ENCODE measurements at places on chromosomes 16 and 17.

DNA sequence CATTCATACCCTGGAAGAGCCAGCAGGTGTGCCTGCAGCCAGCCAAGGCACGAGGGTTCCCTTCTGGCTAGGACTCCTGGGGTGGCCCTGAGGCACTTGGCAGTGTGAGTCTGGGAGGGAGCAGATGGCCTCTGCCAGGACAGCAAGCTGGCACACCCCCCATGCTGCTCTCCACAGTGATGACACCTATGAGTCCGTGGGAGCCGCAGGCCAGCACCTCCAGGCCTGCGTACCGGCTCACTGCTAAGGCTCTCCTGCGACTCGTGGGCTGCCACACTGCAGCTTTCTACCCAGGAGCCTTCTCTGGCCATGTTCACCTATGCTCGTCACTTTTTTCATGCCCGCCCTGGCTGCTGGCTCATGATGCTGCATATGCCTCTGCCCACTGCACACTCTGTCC, 68.1 kb downstream of the NDEL1 start:
- DNase-seq, result no peak

DNA sequence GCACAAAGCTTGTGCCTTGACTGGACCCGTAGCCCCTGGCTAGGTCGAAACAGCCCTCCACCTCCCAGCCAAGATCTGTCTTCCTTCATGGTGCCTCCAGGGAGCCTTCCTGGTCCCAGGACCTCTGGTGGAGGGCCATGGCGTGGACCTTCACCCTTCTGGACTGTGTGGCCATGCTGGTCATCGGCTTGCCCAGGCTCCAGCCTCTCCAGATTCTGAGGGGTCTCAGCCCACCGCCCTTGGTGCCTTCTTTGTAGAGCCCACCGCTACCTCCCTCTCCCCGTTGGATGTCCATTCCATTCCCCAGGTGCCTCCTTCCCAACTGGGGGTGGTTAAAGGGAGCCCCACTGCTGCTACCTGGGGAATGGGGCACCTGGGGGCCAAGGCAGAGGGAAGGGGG, 3.5 kb downstream of the CTRL start:
- no peak for DNase-seq

GRCh38 chr17:6713918-6714271, 726 bp upstream of the SLC13A5 start:
- DNase-seq, result no peak

GRCh38 chr17:75738218-75738802, 17.1 kb downstream of the ITGB4 start:
- no peak for DNase-seq

DNA sequence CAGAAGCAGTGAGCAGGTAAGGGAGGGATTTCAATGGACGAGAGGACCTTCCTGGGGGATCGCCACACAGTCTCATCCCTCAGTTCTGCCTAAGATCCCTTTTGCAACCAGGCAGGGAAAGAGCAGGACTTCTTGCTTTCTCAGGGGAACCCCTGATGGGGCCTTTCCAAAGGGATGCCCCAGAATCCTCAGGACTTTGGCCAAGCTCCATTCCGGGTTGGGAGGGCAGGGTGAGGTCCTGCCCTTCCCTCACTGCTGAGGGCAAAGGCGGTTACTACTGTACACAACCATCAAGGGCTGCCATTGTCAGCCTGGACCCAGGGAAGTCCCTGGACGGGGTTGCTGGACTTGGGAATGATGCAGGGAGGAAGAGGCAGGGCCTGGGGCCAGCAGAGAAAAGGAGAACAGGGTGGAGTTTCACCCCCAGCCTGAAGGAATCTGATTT, 9.7 kb downstream of the PRR29 start:
- DNase-seq, result no peak

DNA sequence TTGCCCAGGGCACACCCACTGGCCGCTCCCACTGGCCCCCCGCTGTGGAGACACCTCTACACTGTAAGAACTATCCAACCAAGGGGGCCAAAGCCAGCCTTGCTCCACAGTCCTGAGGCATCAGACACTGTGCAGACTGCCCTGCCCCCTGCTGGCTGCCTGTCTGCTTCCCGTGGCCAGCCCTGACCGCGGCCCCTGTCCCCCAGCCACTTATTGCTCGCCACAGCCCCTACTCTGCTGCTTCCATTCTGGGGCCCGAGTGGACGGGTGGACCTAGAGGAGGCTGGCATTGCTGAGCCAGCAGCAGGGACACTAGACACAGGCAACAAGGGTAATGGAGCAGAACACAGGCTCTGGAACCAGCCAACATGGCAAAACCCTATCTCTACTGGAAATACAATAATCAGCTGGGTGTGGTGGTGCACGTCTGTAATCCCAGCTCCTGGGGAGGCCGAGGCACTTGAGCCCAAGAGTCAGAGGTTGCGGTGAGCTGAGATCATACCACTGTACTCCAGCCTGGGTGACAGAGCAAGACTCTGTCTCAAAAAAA, 19.7 kb upstream of the LRRC37A3 start:
- DNase-seq, result no peak

DNA sequence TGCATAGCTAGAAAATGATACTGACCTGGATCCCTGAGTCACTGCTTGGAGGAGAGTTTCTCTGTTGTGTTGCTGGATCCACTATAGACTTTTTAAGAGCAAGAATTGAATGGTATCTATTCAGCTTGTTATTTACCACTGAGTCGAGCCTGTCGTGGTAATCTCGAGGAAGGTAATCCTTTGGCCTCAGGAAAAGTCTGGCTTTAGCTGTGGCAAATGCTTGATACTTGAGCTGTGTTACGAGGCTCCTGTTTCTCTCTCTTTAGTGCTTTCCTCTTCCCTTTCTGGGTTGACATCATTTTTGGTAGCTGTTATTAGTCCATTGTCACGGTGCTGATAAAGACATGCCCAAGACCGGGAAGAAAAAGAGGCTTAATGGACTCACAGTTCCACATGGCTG, 314.3 kb downstream of the SNX29 start:
- no peak for DNase-seq

All from T-helper 22 cell (primary cell).